ENCODE measurements at places on chromosomes 3 and 15.

DNA sequence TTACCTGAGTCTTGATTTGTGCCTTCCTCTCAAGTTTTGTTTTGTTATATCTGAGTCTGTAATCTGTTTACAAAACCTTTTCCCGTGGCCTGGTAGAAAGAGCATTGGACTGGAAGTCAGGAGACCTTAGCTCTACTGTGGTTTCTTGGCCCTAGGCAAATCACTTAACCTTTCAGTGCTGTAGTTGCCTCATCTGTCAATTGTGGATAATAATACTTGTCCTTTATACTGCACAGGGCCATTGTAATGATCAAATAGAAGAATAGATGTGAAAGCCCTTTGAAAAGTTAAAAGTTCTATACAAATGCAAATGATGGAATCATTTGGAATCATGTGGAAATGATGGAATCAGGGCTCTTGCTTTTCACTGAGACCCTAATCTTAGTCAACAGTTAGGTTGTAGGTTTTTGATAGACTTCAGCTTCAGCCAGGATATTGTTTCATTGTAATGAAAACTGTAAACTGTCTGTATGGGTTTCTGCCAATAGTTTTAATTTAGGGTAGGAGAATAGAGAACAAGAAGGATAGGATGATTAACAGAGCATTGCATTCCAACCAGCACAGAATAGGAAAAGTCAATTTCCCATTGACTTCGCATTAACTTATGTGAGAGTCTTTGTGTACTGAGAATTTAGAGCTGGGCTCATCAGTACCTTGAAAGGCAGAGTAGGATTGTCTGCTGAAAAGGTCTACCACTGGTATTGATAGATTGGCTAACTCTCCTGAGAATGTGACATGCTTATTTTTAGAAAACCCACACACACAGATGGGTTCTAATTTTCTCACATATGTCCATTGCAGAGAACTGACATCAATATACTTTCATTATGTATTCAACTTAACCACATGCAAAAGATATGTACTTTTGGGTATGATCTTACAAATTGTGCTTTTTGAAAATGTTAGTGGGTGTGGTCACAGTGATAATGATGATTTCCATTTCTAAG lies 21.8 kb downstream of the MAP2K5 start:
- no peak for DNase-seq

DNA sequence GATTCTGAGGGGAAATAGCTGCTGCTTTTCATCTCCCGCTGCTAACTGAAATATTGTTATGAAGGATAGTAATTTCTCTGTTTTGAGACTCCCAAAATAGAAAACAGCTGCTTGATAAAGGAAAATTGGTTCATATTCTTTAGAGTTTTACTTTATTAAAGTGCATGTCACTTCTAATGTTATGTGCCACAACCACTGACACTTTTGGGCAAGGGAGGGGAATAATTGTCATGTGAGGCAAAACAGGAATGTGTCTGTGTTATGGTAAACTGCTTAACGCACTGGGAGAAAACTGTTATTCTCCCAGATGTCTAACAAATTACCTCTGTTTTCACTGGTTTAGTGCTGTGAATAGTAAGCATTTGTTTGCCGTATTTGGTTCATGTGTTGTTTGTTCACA lies 201.6 kb downstream of the PDZRN3 start:
- DNase-seq: no peak

- no peak for DNase-seq
Observed at GRCh38 chr15:61888074-61888780, 172.0 kb downstream of the VPS13C start.

- no peak for DNase-seq
Observed at GRCh38 chr3:58640700-58641372, 25.7 kb downstream of the FAM3D start.

- DNase-seq: no peak
Observed at GRCh38 chr3:127739347-127740135, 66.8 kb downstream of the ABTB1 start.

DNA sequence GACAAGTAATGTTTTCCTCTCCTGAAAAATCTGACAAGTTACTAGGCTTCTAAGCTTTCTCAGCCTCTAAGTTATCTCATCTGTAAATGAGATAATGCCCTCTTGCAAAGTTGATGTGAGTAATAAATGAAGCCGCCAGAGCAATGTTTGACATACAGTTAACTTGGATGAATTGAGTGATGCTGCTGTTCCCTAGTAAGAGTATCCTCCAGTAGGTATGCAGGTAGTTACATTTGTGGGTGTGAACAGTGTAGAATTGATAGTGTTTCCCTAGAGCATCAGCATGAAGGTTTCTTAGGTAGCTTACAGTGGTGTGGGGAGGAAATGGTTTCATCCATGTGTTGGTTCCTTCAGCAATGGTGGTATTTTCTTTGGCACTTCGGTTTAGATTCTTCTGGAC lies 3.4 kb downstream of the ATP2C1 start:
- no peak for DNase-seq

DNA sequence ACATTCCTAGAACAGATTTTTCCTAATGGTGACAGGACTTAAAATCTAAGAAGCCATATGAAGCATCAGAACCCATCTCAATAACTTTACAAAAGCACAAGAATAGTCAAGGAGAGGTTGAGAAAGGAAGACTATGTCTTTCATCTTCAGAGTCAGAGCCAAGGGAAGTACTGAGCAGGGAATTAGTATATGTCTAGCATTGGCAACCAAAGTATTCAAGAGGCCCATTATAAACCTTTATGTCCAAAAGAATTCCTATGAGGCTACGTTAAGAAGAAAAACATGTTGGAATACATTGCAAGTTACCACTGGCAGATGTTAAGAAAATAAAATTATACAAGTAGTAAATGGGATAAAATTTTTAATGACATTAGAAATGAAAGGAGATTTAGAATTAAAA lies 150.5 kb downstream of the MAGI1 start:
- no peak for DNase-seq

DNA sequence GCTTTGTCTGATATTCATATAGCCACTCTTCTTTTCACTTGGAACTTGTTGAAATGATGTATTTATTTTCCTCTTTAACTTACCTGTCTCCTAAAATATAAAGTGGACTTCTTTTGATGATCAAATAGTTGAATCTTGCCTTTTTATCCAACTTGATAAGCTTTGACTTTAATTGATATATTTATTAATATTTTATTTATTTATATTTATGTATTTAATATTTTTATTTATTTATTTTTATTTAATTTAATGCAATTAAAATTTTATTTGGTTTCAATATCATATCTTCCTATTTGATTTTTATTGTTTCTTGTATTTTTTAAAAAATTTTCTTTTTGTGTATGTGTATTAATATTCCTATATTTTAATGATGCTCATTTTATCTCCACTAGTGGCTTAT lies 555.1 kb upstream of the EPHA6 start:
- no peak for DNase-seq

Data from non-pigmented ciliary epithelial cell (primary cell).